ENCODE measurements at places on chromosomes 11 and 22. TPM values are rescaled to one million over a fixed set of nuclear protein-coding genes. Genes with fewer than 3 reads are reported as not detected.

DNA sequence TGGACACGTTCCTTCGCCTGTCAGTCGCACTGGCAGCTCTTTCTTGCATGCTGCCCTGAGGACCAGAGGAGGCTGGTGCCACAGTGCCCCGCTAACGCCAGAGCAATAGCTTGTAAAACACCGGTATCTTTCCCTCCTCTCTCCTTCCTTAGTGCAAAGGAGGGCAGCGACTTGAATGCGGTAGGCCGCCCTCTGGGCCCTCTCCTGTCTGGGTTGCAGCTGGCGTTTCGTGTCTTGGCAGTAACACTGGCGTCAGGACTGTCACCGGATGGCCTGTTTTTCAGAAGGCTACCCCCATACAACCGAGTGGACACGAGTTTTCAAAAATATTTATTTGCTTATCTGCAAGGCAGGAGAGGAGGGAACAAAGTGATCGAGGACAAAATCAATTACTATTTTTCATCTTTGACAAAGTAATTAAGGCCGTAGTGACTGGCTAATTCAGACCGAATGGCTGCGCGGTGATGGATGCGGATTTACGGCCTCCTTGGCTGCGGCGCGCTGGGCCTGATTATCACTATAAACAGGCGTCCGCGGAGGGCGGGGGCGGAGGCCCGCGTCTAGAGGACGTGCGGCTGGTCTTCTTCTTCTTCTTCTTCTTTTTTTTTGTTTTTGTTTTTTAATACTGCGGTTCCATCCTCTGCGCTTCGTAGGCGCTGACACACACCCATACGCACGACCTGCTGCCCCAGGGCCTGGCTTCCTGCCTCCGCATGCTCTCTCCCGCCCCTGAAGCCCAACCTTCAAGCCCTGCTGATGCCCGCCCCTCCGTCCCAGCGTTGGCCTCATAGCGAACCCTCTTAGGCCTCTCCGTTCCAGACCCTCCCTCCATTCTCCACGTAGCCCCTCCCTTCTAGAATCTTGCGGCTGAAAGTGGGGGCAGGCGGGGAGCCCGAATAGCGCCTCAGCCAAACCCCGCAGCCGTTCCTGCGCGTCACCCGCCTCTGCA, 2.9 kb upstream of the SLC6A5 start:
- no peak overlapping the region for H3K4me3 ChIP-seq
- no peaks in the 10 kb centered on the region for H3K27me3 ChIP-seq
- no peaks in the 10 kb centered on the region for H3K4me1 ChIP-seq
- no peak overlapping the region for H3K27ac ChIP-seq
- DNase-seq = no peak

DNA sequence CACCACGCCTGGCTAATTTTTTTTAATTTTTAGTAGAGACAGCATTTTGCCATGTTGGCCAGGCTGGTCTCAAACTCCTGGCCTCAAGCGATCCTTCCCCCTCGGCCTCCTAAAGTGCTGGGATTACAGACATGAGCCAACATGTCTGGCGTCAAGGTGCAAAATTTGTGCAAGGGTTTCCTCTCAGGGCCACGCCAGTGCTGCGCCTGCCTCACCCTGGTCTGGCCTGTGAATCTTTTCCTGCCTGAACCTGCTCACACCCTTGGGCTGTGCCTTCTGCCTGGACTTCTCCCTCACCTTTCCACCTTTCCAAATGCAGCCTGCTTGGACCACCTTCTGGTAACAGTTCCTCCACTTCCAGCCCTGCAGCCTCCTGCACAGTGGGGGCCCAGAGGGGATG, 43.4 kb downstream of the MCM5 start:
- no peak for DNase-seq
- H3K4me1 ChIP-seq = no peaks in the 10 kb centered on the region
- H3K4me3 ChIP-seq = no peak overlapping the region
- no peaks in the 10 kb centered on the region for H3K36me3 ChIP-seq

DNA sequence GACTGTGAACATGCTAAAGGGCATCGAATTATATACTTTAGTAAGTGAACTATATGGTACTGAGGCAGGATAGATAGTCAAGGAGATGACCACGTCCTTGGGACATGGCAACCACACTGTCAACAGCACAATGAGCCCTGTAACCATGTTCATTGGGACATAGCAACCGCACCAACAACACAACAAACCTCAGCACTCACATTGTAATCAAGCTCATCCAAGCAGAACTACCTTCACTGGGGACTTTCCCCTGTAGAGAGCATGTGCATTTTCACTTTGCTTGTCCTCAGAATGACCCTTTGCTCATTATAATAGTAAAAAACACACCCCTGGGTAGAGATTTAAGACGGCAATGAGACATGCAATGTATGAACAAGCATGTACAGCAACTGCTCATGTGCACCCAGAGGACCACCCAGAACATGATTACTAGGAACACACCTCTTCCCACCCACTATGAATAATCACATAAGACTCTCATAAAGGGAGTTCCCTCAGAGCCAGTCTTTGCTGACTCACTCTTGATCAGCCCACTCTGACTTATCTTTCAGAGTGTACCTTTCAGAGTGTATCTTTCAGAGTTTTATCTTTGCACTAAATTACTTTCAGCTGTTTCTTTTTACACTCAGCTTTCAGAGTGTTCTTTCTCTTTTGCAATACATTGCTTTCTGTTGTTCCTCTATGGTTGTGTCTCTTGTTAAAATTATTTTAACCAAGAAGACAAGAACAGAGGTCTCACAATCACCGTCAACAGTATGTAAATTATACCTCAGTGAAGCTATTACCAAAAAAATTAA, 4.1 kb upstream of the PLAAT2 start:
- no peaks in the 10 kb centered on the region for H3K27me3 ChIP-seq
- peaks cover 22% of the 10 kb centered on the region for H3K4me1 ChIP-seq
- H3K4me3 ChIP-seq = no peak overlapping the region

GRCh38 chr11:116376054-116376453, 396.7 kb downstream of the BUD13 start:
- no peak for DNase-seq
- no peak overlapping the region for H3K4me3 ChIP-seq
- H3K27me3 ChIP-seq = peaks cover 5% of the 10 kb centered on the region

GRCh38 chr11:100948936-100949335, 180.7 kb downstream of the PGR start:
- no peak overlapping the region for H3K27ac ChIP-seq
- no peaks in the 10 kb centered on the region for H3K36me3 ChIP-seq
- DNase-seq = no peak
- no peaks in the 10 kb centered on the region for H3K27me3 ChIP-seq
- no peak overlapping the region for H3K4me3 ChIP-seq

DNA sequence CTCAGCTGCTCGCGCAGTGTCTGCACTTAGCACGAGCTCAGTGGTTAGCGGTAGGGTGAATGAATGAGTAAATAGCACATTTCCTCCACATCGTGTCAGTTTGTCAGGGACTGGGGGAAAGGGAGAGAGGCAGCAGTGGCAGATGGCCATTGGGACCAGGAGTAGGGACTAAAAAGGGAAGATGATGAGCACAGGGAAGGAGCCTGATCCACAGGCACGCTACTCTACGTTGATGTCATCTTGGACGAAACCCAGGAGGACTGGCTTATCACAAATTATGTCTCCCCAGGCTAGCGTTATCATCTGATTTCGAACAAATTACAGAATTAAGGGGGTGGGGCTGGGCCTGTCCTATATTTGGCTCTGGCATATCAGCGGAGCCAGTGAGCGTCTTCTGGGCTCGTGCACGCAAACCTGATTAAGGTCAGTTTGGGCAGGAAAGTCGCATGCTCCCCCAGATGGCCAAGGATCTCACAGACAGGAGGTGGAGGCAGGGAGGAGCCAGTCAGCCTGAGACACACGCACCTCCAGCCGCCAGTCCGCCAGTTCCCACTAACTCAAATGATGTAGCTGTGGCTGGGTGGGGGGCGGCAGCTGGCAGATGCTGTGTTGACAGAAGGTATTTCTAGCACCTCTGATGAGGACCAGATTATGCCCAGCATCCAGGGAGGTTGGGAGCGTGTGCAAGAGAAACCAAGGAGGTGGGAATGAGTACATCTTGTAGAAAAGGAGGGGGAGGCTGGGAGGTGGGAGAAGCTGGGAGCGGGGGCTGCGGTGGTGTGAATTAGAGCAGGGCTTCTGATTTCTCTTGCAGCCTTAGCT, 97.4 kb upstream of the PRDM11 start:
- no peak overlapping the region for H3K27ac ChIP-seq
- no peaks in the 10 kb centered on the region for H3K27me3 ChIP-seq
- no peaks in the 10 kb centered on the region for H3K4me1 ChIP-seq
- H3K4me3 ChIP-seq = no peak overlapping the region

DNA sequence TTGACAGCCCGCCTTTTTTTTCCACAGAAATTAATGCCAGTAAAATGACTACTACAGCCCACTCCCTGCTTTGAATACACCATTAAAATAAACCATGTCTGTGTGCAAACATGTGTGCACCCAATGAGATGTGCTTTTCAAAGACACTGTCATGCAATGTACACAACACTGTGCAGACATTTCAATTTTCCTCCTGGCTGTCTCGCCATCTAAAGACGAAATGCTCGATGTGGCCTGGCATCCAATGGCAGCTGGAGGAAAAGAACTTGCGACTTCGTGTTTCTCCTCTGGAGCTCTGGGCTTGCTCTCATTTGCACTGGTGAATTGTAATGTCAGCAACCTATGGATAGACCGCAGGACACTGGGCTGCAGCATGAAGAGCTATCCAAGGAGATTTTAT, 147.0 kb upstream of the NAV2 start:
- H3K36me3 ChIP-seq = no peaks in the 10 kb centered on the region
- H3K27me3 ChIP-seq = no peaks in the 10 kb centered on the region
- no peaks in the 10 kb centered on the region for H3K4me1 ChIP-seq
- DNase-seq = no peak
- H3K27ac ChIP-seq = no peak overlapping the region
- H3K4me3 ChIP-seq = no peak overlapping the region

DNA sequence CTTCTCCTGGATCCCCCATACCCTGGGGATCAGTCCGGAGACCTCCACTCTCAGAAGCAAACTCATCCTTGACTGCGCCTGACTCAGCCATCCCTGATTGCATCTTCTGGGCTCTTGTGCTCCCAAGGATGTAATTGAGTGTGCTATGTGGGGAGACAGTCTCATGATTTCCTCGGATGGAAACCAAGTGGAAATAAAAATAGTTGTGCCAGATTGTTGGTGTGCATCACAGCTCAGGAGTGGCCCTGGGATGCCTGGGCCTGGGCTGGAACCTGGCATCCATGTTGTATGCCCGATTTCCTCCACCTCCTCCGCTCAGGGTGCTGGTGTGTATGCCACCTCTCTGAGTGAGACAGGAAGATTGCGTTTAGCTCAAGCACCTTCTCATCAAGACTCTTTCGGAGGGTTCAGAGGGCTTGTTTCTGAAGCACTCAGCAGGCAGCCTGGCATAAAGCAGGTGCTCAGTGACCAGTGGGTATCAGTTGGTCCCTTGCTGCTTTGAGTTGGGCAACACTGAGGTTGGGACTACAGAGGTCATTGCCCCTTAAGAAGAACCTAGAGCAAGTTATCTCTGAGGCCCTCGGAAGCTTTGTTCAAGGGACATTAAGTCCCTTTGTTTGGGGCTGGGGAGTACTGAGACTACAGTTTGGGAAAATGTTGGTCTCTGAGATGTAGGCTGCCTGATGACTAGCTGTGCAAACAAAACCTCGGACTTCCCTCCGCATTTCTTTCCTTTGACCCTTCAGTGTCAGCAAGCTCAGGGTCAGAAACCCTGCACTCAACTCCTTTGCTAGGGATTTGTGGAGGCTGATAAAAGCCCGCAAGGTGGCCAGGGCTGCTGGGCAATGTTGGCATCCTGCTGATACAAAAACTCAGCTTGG, 24.8 kb upstream of the MICAL2 start:
- no peaks in the 10 kb centered on the region for H3K27me3 ChIP-seq
- H3K36me3 ChIP-seq = no peaks in the 10 kb centered on the region
- DNase-seq = no peak
- no peak overlapping the region for H3K27ac ChIP-seq

GRCh38 chr22:32058656-32059260, 15.7 kb downstream of the SLC5A1 start:
- H3K4me3 ChIP-seq = no peak overlapping the region
- no peaks in the 10 kb centered on the region for H3K27me3 ChIP-seq
- no peaks in the 10 kb centered on the region for H3K4me1 ChIP-seq
- no peaks in the 10 kb centered on the region for H3K36me3 ChIP-seq
- no peak overlapping the region for H3K27ac ChIP-seq

GRCh38 chr22:30990690-30991089, 21.6 kb downstream of the TUG1 start:
- no peak for DNase-seq
- H3K36me3 ChIP-seq = no peaks in the 10 kb centered on the region
- no peak overlapping the region for H3K4me3 ChIP-seq
- no peaks in the 10 kb centered on the region for H3K4me1 ChIP-seq

DNA sequence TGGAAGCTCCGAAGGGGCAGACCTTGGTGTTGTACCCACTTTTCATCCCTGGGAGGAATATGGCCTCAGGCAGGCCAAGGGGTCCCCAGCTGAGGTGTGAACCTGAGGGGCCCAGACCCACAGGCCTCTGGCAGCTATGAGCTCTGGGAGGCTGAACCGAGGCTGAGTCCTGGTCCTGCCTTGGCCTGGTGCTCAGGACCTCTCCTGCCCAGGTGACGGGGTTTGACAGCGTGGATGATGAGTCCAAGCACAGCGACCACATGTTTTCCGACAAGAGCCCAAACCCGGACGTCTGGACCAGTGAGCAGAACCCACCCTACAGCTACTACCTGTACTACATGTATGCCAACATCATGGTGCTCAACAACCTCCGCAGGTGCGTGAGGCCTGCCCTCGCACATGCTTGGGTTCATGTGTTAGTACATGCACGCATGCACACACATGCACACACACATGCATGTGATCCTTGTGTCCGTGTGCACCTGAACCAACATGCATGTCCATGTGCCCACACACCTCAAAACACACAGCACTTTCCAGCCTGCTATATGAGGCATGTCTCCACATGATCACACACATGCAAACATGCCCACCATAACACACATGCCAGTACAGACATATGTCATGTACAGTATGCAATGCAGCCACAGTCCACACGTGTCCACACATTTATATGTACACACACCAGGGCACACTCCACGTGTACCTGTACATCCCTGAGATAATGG, 40.9 kb downstream of the RNF141 start:
- DNase-seq = no peak
- no peaks in the 10 kb centered on the region for H3K27me3 ChIP-seq
- no peak overlapping the region for H3K4me3 ChIP-seq
- no peaks in the 10 kb centered on the region for H3K4me1 ChIP-seq
- peaks cover 90% of the 10 kb centered on the region for H3K36me3 ChIP-seq

GRCh38 chr22:20591660-20592310, 84.4 kb downstream of the MED15 start:
- H3K27ac ChIP-seq = no peak overlapping the region
- no peaks in the 10 kb centered on the region for H3K4me1 ChIP-seq
- no peaks in the 10 kb centered on the region for H3K27me3 ChIP-seq
- no peak for DNase-seq
- no peak overlapping the region for H3K4me3 ChIP-seq

The MB gene
- not detected for total RNA-seq

The GSTP1 gene
- 77.2 TPM for total RNA-seq

The RASSF10 gene
- not detected for total RNA-seq

The TIMP3 gene
- total RNA-seq = 0.32 TPM

The DEPDC7 gene
- 2.1 TPM for total RNA-seq

The OR52A1 gene
- total RNA-seq = not detected

All from naive thymus-derived CD4-positive, alpha-beta T cell (primary cell).